Activated naive CD4-positive, alpha-beta T cell treated with Interleukin-2 at 50 U/mL for 16 hours (primary cell): ENCODE measurements at places on chromosomes 6 and 20.
A peak's percentile ranks its signal among the peaks of the same experiment; 100 is the strongest.

- DNase-seq = no peak
Observed at GRCh38 chr6:14200047-14200446, 82.5 kb downstream of the CD83 start.

GRCh38 chr6:133265066-133265465 is 23.9 kb downstream of the EYA4 start:
- DNase-seq = no peak

DNA sequence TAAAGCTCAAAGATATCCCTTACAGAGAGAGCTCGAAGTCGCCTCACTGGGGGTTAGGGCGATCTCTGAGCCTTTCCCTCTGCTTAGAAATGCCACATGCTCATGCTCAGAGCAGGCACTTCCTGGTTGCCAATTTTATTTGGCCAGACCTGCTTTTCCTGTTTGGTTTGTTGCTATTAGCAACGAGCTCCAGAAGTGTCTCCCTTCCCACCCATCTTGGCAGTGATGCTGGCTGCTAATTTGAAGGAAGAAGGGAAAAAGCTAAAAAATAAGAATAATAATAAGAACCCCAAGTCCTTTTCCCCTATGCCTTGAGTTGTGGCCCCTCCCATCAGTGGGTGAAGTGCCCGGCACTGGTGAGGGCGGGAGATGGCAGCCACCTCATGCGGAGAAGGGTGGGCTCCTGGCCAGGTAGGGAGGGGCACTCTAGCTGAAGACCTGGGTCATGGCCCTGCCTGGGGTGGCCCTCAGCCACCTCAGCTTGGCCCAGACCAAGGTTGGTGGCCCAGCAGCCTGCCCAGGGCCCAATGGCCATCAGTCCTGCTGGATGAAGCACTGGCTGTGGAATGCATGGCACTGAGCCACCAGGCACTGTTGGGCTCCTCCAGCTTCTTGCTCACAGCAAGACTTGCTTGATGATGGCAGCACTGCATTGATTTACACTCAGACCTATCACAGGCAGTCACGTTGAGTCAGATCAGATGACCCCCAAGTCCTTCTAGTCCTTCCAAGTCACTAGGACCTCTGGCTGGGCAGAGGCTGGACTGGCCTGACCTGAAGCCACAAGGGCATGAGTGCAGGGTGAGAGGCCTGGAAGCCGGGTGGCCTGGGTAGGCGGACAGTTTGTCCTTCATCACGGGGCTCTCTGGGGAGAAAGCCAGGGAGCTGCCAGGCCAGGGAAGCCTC is 79.0 kb downstream of the SYNJ2 start:
- no peak for DNase-seq

DNA sequence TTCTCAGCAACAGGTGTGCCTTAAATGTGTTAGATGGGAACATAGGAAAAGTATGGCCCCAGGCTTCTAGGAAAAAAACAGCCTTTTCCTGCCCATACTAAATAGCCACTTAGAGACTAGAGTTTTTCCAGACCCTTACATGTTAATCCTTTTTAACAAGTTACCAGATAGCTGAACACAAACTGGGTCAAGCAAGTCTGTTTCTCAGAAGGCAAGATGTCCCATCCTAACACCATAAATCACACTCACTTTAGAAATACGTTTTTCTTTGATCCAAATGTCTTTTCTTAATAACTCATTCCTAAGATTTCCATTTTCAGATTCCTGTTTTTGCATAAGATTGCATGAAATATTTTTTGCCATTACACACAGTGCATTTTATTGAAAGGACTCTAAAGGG is 241.3 kb downstream of the KCNQ5 start:
- DNase-seq = no peak

GRCh38 chr6:166830891-166831363 is 125.4 kb downstream of the RNASET2 start:
- no peak for DNase-seq

DNA sequence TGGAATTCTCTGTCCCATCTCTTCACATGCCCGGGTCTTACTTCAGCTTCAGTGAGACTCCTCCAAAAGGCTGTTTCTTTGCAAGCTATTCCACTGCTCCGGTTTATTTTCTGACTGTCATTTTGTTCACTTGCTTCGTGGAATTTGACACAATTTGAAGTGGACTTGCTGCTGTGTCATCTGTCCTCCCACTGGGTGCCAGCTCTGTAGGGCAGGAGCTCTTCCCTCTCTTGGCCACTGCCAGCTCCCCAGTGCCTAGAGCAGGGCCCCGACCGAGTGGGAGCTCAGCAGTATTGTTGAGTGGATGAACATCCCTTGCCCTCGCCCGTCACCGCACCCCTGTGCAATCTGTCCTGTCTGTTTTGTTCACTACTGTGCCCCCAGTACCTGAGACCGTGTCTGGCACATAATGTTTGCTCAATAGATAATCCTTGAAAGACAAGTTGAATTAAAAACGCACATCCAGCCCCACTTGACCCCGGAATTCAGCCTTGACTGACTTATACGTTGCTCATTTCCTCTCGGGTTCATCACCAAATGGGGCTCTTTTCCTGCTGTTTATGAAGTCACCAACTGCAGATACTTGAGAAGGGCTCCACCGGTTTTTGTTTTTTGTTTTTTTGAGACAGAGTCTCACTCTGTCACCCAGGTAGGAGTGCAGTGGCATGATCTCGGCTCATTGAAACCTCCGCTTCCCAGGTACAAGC is 170.3 kb upstream of the KCNG1 start:
- DNase-seq = no peak

DNA sequence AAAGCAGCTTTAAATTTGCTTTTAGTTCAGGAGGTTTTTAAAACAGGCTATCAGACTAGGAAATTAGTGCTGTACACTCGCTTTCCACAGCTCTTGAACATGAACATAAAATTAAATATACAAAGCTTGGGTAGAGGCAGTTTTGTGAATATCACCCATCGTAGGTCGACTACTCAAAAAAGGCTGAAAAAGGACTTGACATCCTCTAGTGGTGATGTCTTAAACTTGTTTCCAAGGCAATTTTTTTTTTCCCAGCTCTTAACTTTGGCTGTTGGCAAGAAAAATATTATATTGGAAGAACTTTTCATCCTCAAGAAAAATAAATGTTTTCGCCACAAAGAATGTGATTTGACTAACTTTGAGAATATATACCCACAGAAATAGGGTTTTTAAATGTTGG is 2.9 kb downstream of the MAP7 start:
- DNase-seq = no peak

GRCh38 chr6:90401933-90402830 is 105.5 kb upstream of the BACH2 start:
- DNase-seq = peak; percentile 28

- DNase-seq = no peak
Observed at GRCh38 chr20:61099806-61100205, 152.3 kb upstream of the CDH4 start.

DNA sequence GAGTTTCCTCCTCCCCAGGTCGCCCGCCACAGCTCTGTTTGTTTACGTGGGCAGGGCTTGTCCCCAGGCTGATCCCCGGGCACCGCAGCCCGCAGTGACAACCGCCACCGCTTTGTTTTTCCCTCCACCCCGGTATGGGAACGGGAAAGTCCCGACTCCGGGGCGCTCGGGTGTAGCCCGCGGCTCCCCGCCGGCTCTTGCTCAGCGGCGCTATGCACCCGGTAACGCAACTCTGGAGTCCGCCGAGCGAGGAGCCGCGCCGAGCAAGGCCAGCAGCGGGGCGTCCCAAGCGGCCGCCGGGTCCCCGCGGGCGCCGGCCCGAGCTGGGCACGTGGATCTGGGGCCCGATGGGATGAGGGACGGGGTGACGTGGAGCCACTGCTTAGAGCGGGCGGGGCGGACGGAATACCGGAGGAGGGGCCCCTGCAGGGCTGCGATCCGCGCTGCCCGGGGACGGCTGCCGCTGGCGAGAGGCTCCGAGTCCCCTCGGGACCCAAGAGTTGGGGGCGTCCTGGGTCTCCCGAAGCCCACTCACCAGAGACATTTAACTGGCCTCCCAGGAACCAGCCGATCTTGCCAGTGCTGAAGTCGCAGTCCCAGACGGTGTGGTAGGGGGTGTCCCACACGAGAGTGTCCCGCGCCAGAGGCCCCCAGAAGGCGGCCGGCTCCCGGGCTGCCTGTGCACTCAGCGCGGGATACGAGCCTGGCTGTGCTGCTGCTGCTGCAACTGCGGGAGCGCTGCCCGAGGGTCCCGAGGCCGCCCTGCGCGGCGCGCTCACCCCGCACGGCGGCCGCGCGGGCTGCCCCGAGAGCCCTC is 497 bp downstream of the ACSS1 start:
- DNase-seq = peak; percentile 82

GRCh38 chr20:63738687-63739129 is 868 bp upstream of the SLC2A4RG start:
- peak; percentile 28 for DNase-seq

DNA sequence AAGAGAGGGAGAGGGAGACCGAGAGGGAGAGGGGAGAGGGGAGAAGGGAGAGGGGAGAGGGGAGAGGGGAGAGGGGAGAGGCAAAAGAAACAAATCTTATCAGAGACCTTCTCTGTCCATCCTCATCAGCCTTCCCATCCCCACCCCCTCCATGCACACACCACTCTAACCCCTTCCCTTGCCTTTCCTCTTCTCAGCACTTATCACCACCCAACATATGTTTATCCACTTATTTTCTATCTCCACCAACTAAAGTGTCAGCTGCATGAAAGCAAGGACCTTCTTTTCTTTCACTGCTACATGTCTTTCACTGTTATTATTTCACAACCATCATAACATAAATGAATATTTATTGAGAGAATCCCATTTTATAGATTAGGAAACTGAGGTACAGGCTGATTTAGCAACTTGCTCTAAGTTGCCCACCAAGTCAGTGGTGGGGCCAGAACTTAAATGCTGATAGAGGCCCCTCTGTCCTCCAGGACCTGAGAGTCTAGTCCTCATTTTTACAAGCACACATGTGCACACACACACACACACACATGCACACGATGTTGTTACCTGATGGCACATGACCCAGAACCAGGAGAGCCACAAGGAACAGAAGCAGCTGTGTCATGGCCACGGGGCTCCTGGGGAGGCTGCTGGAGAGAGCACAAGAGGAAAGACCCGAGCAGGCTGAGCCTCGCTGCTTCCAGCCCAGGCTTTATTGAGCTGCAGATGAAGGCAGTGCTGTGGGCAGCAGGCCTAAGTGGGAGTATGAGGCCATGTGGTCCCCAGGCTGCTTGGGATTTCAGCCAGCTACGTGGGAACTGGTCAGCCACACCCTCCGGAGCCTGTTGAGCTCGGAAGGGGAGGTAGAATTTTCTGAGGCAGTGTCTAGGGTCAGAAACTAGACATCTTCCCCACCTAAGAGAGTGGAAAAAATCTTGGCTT is 2.3 kb downstream of the DEFB124 start:
- DNase-seq = no peak

- no peak for DNase-seq
Observed at GRCh38 chr20:42179768-42180167, 561.6 kb upstream of the CHD6 start.

- no peak for DNase-seq
Observed at GRCh38 chr6:41411961-41412360, 76.6 kb downstream of the NCR2 start.

GRCh38 chr20:51036827-51037531 is 14.1 kb upstream of the KCNG1 start:
- DNase-seq = no peak

DNA sequence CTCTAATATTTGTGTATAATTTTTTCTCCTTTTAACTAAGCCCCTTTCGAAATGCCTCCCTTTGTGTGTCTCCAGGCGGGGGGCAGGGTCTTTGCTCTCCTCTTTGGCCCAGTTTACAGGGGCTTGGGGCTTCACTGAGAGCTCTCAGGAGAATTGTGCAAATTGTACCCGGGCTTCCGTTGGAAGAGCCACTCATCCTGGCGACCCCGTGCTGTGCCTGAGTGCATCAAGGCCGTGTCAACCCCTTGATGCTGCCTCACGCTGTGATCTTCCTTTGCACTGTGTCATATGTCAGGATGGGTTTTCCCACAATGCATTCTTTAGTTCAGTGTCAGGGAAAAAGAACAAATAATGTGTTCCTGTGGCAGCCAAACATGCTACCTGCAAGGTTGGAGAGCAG is 118.0 kb upstream of the POU3F2 start:
- DNase-seq = no peak
